ENCODE measurements at places on chromosomes 6 and 20. TPM values are rescaled to one million over a fixed set of nuclear protein-coding genes. Genes with fewer than 3 reads are reported as not detected.

Gene AAR2
- 41.5 TPM for total RNA-seq

Gene HLA-DRB5
- total RNA-seq, result not detected

Gene EBF4
- total RNA-seq, result 3.9 TPM

Gene TCP11
- not detected for total RNA-seq

Gene SLC17A4
- total RNA-seq, result not detected

Gene TOX2
- total RNA-seq, result 13.8 TPM

Gene ANKRD66
- total RNA-seq, result not detected

Gene DAAM2
- 0.04 TPM for total RNA-seq

Gene ACTL10
- total RNA-seq, result not detected

Gene CRISP3
- not detected for total RNA-seq

Gene ZNF831
- not detected for total RNA-seq

Gene EPPIN
- total RNA-seq, result not detected

Gene CTCFL
- total RNA-seq, result not detected

Gene UBD
- 1.0 TPM for total RNA-seq

Gene ENPP1
- total RNA-seq, result 1.3 TPM

Gene GABRR1
- not detected for total RNA-seq

Gene TMC2
- total RNA-seq, result not detected

Gene ERVFRD-1
- total RNA-seq, result not detected

Gene SRMS
- total RNA-seq, result 0.16 TPM

Gene PRSS16
- 3.2 TPM for total RNA-seq

Gene TMEM170B
- total RNA-seq, result 0.67 TPM

Gene CRIP3
- total RNA-seq, result 0.51 TPM

Gene MYL9
- total RNA-seq, result 17.5 TPM

Gene TFAP2D
- total RNA-seq, result not detected

Gene RAD21L1
- total RNA-seq, result not detected

Gene CDS2
- total RNA-seq, result 63.5 TPM

Gene GUCA1A
- not detected for total RNA-seq

Gene ANGPT4
- 0.03 TPM for total RNA-seq

Gene CALHM4
- not detected for total RNA-seq

Gene PRR18
- total RNA-seq, result 0.06 TPM

Gene LAMA2
- total RNA-seq, result 0.30 TPM

Gene AGER
- total RNA-seq, result 1.3 TPM

Gene DEFB132
- not detected for total RNA-seq

Gene BPIFA1
- total RNA-seq, result not detected

Gene CCR6
- not detected for total RNA-seq

Gene WDR27
- total RNA-seq, result 10.7 TPM

Gene SCRT2
- not detected for total RNA-seq

Gene DPPA5
- not detected for total RNA-seq

Gene ELOVL2
- total RNA-seq, result 5.9 TPM

Gene PCK1
- total RNA-seq, result 0.13 TPM

Gene SLC16A10
- 0.35 TPM for total RNA-seq

Gene DEFB114
- total RNA-seq, result not detected

Gene LY6G6D
- not detected for total RNA-seq

Gene OR12D3
- not detected for total RNA-seq

Gene SDCBP2
- 2.1 TPM for total RNA-seq

Gene EPB41L1
- total RNA-seq, result 77.5 TPM

Gene C20orf202
- total RNA-seq, result 0.22 TPM

Gene CST2
- total RNA-seq, result 0.27 TPM

Gene OPN5
- not detected for total RNA-seq

Gene RBM24
- 7.9 TPM for total RNA-seq

Gene MOCS1
- total RNA-seq, result 1.6 TPM

Gene HLA-DQB1
- total RNA-seq, result not detected

Gene WFDC6
- not detected for total RNA-seq

Gene FKBP1C
- 1.8 TPM for total RNA-seq

Gene ANKS1A
- 7.5 TPM for total RNA-seq

Gene PRPF6
- 55.6 TPM for total RNA-seq

Gene R3HDML
- total RNA-seq, result 0.15 TPM

Gene THBS2
- total RNA-seq, result not detected

All from A549 treated with Mapracorat at 1 μM for 4 hours (cell line).